ENCODE measurements at places on chromosomes 11 and 22.
A peak's percentile ranks its signal among the peaks of the same experiment; 100 is the strongest.

- DNase-seq: no peak
Observed at GRCh38 chr11:102134597-102134996, 24.4 kb downstream of the YAP1 start.

- no peak for DNase-seq
Observed at GRCh38 chr11:12073886-12074285, 36.5 kb upstream of the MICAL2 start.

DNA sequence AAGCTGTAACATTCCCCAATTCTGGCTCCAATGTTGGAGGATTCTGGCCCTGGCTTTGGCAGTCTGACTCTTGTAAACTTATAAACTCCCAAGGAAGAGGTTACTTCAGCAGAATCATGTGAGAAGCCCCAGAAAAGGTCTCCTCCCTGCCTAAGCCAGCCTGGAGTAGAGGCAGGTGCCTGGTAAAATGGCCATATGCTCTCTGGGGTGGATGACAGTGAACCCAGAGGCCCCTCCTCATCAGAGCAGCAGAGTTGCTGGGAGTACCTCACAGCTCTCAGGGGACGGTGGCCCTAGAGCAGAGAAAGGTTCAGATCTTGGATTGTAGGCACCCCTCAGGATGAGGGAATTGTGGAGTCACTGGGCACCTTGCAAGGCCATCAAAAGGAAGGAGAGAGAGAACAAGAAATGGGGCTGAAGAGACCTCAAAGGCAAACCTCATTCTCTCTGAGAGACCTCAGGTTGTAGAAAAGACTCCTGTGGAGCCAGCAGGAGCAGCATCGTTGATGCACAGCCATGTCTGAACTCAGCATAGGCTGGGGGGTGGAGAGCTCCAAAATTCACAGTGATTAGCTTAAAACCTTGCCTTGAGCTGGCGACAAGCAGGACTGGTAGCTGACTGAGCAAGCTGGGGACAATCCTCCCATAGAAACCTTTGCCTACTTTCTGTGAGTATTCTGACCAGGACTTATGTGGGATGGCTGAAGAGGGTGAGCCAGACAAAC is 4.9 kb upstream of the P2RY6 start:
- no peak for DNase-seq

DNA sequence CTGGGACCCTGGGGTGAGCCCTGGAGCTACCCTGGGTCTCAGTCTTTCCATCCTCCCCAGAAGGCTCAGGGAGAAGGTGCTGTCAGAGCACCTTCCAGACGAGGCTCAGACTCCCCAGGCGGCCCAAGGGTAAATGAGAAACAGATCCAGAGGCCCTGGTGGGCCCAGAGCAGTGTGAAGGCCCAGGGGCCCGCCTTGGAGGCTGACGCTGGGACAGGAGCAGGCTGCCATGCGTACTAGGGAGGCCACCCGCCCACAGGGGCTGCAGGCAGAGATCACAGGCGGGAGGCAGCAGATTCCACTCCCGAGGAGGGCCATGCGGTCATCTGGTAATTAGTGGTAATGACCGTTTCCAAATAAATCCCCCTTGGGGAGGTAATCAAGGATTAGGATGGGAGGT is 5.2 kb downstream of the WNT11 start:
- no peak for DNase-seq

GRCh38 chr11:64475145-64475544 is 115.9 kb upstream of the SLC22A12 start:
- no peak for DNase-seq

DNA sequence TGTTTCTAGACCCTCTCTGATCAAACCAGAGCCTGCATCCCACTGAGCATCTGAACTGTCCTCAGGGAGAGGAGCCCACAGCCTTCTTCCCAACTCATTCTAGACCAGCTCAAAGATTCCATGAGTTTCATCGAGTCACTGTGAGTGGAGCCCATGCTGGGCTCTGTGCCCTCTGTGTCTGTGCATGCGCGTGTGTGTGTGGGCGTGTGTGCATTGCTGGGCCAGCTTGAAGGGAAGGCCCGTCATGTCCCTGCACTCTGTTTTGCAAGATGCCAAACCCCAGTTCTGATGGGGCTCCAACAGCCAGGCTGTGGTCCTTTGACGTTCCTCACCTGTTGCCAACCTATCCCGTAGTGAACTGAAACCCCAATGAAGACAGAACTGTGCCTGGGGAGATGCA is 7.1 kb downstream of the MPEG1 start:
- no peak for DNase-seq

DNA sequence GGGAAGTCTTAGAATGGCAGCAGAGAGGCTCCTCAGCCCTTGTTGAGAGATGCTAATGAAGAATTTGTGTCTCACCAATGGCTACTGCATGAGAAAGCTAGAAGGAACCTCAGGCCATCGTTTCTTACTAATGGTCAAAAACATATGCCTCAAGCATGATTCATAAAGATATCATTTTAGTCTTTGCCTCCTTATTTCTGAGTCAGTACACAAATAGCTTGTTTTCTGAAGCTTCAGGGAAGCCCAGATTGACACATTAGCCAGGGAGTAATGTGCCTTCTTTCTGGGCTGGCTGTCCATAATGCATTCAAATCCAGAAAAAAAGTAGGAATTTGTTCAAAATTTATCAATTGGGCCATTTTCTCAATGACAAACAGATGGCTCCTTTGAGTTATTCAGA is 169.4 kb upstream of the ZBED5 start:
- DNase-seq: no peak

DNA sequence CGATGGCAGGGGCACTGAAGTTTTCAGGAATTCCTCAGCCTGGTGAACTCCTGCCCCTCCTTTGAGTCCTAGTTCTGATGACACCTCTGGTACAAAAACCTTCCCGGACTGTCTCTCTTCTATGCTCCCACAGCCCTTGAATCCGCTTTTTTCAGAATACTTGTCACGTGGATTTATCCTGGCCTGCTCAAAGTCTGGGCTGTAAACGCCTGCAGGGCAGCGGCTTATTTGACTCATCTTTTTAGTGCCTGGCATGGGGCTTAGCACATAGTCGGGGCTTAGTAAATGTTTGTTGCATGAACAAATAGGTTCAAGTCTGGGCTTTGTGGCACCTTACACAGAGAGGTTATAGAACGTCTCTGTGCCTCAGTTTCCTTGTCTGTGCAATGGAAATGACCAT is 13.4 kb upstream of the KCNJ11 start:
- DNase-seq: no peak

DNA sequence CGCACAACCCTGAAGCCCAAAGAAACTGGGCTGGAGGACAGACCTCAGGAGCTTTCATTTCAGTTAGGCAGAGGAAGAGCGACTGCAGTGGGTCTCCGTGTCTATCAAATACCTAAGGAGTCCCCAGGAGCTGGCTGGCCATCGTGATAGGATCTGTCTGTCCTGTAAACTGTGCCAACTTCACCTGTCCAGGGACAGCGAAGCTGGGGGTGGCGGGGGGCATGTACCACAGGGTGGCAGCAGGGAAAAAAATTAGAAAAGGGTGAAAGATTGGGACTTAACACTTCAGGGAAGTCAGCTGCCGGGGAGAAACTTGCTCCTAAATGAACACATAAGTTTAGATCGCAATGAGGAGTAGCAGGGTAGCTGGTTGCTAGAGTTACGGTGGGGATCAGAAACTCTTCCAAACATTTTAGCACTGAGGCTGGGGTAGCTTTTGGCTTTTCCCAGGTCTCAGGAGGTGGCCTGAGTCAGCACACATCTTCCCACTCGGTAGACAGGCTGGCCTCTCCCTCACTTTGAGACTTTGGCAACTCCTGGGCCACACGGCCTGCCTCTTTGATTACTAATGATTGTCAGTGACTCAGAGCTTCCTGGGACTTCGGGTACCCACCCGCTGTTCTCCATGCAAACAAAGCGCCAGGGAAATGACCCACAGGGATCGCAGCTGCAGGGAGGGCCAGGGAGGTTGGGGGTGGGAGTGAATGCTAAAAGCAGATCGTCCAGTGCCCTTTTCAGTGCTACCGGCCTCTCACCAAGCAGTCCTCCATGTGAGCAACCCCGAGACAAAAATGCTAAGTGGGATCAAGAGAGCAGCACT is 2.9 kb upstream of the MTFP1 start:
- DNase-seq: peak; percentile 34

All from CD4-positive, alpha-beta T cell treated with Interleukin-1 beta for 1 hour (primary cell).